ENCODE measurements at places on chromosomes 6 and 20. TPM values are rescaled to one million over a fixed set of nuclear protein-coding genes. Genes with fewer than 3 reads are reported as not detected.

Gene PPT2
- total RNA-seq, result 14.6 TPM

Gene GPR6
- not detected for total RNA-seq

Gene LY86
- total RNA-seq, result not detected

Gene MMP24
- total RNA-seq, result 0.11 TPM

Gene MOG
- not detected for total RNA-seq

Gene IMPG1
- 0.37 TPM for total RNA-seq

Gene GPLD1
- 0.87 TPM for total RNA-seq

Gene METTL24
- total RNA-seq, result 0.50 TPM

Gene SENP6
- total RNA-seq, result 88.5 TPM

Gene HLA-DRA
- total RNA-seq, result not detected

Gene XKR7
- total RNA-seq, result not detected

Gene STXBP5
- total RNA-seq, result 110 TPM

Gene GGTLC1
- not detected for total RNA-seq

Gene HLA-G
- total RNA-seq, result not detected

Gene TREM1
- total RNA-seq, result 0.66 TPM

Gene AURKA
- 27.5 TPM for total RNA-seq

Gene TREML2
- not detected for total RNA-seq

Gene ELOVL4
- total RNA-seq, result 10.0 TPM

Gene GSTA3
- not detected for total RNA-seq

Gene PI16
- 0.75 TPM for total RNA-seq

Gene ELOVL2
- total RNA-seq, result not detected
